ENCODE measurements at places on chromosomes 2 and 18.

- DNase-seq, result no peak
These were observed 81.0 kb upstream of the TMEM17 start for GRCh38 chr2:62586981-62587380.

- no peak for DNase-seq
These were observed 10.8 kb downstream of the XRCC5 start for GRCh38 chr2:216119986-216120385.

GRCh38 chr2:10325278-10326145 lies 22.8 kb downstream of the HPCAL1 start:
- DNase-seq, result no peak

DNA sequence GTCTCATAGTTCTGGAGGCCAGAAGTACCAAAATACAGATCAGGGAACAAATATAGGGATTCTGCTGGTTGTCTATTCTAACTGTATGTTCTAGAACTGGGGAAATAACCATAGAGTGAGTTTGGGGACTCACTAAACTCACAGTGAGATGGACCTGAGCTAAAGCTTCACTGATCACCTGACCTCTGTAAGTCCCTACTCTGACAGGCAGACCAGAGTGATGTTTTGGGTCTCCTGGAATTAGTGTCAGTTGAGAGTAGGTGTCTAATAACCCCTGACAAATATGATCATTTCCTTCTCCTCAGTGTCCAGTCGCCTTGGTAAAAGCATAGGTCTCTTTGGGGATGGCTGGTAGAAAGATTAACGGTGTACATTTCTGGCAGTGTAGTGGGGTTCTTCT lies 14.2 kb downstream of the PIKFYVE start:
- no peak for DNase-seq

GRCh38 chr2:9830685-9831410 lies 12.4 kb upstream of the TAF1B start:
- no peak for DNase-seq

DNA sequence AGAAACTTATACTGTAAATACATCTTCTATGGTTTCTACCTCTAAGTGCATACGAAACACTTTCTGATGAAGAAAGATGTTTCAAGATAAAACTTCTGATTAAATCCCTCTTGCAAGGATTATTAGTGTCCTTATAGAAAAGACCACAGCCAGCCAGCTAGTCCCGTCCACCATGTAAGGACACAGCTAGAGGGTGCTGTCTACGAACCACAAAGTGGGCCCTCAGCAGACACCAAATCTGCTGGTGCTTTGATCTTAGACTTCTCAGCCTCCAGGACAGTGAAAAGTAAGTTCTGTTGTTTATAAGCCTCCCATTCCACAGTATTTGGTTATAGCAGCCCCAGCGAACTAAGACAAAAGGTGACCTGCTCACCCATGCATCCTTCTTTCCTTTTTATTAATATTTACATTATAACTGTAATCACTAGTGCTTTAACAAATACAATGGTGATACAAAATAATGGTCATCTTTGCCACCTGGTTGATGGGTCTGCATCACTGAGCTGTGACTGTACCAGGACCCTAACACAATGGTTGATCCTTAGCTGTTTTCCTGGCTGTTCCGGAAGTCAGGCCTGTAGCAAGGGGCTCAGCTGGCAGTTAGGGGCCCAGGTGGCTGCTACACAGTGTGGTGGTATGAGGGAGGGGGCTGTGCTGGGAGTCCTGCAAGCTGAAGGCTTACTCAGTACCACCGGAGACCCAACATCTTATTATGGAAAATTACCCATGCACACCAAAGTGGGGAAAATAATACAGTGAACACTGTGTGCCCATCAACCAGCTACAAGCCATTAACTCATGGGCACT lies 108.5 kb upstream of the SMAD7 start:
- no peak for DNase-seq

DNA sequence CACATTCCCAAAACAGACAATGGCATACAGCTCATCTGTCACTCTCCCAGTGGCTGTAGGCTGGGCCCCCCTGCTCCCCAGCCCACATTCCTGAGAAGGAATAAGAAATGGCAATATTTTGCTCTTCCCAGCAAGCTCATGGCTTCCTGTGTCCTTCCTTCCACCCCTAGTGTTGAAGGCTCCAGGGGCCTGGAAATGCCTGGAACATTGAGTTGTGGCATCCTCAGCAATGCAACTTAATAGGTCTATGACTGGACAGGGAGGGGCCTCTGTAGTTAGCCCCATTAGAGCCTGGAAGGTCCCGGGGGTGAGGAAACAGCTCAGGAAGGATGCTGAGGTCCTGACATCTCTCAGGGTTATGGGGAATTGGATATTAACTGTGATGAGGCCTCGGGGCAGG lies 3.3 kb downstream of the KIF3C start:
- DNase-seq, result no peak

Data from activated T-helper 1 cell treated with Interleukin-2 at 50 U/mL for 16 hours (primary cell).